ENCODE measurements at places on chromosomes 11 and 22. TPM values are rescaled to one million over a fixed set of nuclear protein-coding genes. Genes with fewer than 3 reads are reported as not detected.

Gene MFNG
- 2.5 TPM for total RNA-seq

Gene PDGFD
- total RNA-seq, result 0.08 TPM

Gene SLC17A6
- total RNA-seq, result not detected

Gene OR51B5
- 23.2 TPM for total RNA-seq

Gene SCO2
- 3.2 TPM for total RNA-seq

Gene DENND6B
- total RNA-seq, result 0.72 TPM
